Endodermal cell (in vitro differentiated cells): ENCODE measurements at places on chromosomes 2 and 18. TPM values are rescaled to one million over a fixed set of nuclear protein-coding genes. Genes with fewer than 3 reads are reported as not detected.

Gene ARL4C
- total RNA-seq = 5.9 to 21.9 TPM (median 21.7 TPM) in 3 replicates

Gene TTN
- 75.0 and 101 TPM in 2 replicates for total RNA-seq

Gene C2orf92
- total RNA-seq = 12.5 to 24.0 TPM (median 17.0 TPM) in 3 replicates

DNA sequence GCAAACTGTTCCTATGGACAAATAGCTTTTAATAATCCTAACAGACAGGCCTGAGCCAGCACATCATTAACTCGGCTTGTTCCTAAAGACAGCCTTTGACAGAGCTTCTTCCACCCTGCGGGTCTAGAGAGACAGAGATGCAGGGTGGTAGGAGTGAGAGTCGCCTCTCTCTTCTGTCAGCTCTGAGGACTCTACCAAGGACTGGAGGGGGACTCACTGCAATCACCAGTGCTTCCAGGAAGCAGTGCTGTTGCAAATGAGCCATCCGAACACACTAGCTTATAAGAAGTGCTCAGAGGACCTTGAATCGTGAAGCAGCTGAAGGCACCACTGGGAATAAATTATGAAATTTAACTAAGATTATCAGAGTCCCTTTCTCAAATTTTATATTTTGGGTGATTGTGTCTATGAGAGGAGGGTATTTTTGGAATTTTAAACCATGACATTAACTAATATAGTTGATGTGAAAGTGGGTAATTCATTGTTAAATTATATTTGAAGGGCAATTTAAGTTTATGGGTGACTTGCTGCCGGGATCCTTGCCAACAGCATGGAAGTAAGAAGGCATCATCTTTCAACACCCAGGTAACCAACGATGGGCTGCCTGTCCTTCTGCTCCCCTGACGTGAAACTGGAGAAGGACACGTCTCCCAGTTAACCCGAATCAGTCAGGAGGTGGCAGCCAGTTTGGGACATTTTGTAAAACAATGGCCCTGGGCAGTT is 43.6 kb upstream of the PXDN start:
- H3K27ac ChIP-seq = no peak overlapping the region
- no peaks in the 10 kb centered on the region for H3K4me1 ChIP-seq
- no peak for DNase-seq
- no peaks in the 10 kb centered on the region for H3K27me3 ChIP-seq

- no peaks in the 10 kb centered on the region for H3K36me3 ChIP-seq
- H3K27ac ChIP-seq = no peak overlapping the region
- no peaks in the 10 kb centered on the region for H3K4me1 ChIP-seq
- H3K27me3 ChIP-seq = no peaks in the 10 kb centered on the region
- no peak overlapping the region for H3K4me3 ChIP-seq
Observed at GRCh38 chr2:116580209-116580608, 1234.3 kb upstream of the DDX18 start.

- H3K27me3 ChIP-seq = no peaks in the 10 kb centered on the region
- no peak for DNase-seq
- no peak overlapping the region for H3K4me3 ChIP-seq
- no peak overlapping the region for H3K27ac ChIP-seq
- no peaks in the 10 kb centered on the region for H3K36me3 ChIP-seq
- no peaks in the 10 kb centered on the region for H3K4me1 ChIP-seq
Observed at GRCh38 chr18:34909637-34910364, 131.4 kb upstream of the MAPRE2 start.

- no peak for DNase-seq
- H3K4me3 ChIP-seq = no peak overlapping the region
- H3K27me3 ChIP-seq = no peaks in the 10 kb centered on the region
- H3K4me1 ChIP-seq = no peaks in the 10 kb centered on the region
Observed at GRCh38 chr18:2805970-2806943, 40.5 kb upstream of the EMILIN2 start.

- H3K4me3 ChIP-seq = no peak overlapping the region
- H3K4me1 ChIP-seq = peaks cover 3% of the 10 kb centered on the region
- H3K27ac ChIP-seq = no peak overlapping the region
- peak; percentile 60 for DNase-seq
- H3K36me3 ChIP-seq = no peaks in the 10 kb centered on the region
- H3K27me3 ChIP-seq = no peaks in the 10 kb centered on the region
Observed at GRCh38 chr2:217900010-217900779, 102.6 kb downstream of the TNS1 start.

- no peak for DNase-seq
- H3K36me3 ChIP-seq = no peaks in the 10 kb centered on the region
- H3K27ac ChIP-seq = no peak overlapping the region
- peaks cover 5% of the 10 kb centered on the region for H3K4me1 ChIP-seq
Observed at GRCh38 chr2:143333168-143333791, 204.1 kb downstream of the ARHGAP15 start.

- peaks cover 9% of the 10 kb centered on the region for H3K4me1 ChIP-seq
- H3K27me3 ChIP-seq = no peaks in the 10 kb centered on the region
- H3K27ac ChIP-seq = no peak overlapping the region
- H3K4me3 ChIP-seq = no peak overlapping the region
- peaks cover 94% of the 10 kb centered on the region for H3K36me3 ChIP-seq
- no peak for DNase-seq
Observed at GRCh38 chr2:189466656-189467055, 25.4 kb downstream of the WDR75 start.

GRCh38 chr18:29034113-29034856 is 857.4 kb upstream of the CDH2 start:
- H3K4me1 ChIP-seq = no peaks in the 10 kb centered on the region
- no peak overlapping the region for H3K27ac ChIP-seq
- no peaks in the 10 kb centered on the region for H3K36me3 ChIP-seq
- DNase-seq = no peak

- no peaks in the 10 kb centered on the region for H3K36me3 ChIP-seq
- H3K27me3 ChIP-seq = peaks cover 33% of the 10 kb centered on the region
- peak overlapping the region; percentile 30 for H3K27ac ChIP-seq
- DNase-seq = peak; percentile 91
- H3K4me3 ChIP-seq = peak overlapping the region; percentile 83
- no peaks in the 10 kb centered on the region for H3K4me1 ChIP-seq
Observed at GRCh38 chr2:171523088-171524017, 1.1 kb downstream of the CYBRD1 start.

DNA sequence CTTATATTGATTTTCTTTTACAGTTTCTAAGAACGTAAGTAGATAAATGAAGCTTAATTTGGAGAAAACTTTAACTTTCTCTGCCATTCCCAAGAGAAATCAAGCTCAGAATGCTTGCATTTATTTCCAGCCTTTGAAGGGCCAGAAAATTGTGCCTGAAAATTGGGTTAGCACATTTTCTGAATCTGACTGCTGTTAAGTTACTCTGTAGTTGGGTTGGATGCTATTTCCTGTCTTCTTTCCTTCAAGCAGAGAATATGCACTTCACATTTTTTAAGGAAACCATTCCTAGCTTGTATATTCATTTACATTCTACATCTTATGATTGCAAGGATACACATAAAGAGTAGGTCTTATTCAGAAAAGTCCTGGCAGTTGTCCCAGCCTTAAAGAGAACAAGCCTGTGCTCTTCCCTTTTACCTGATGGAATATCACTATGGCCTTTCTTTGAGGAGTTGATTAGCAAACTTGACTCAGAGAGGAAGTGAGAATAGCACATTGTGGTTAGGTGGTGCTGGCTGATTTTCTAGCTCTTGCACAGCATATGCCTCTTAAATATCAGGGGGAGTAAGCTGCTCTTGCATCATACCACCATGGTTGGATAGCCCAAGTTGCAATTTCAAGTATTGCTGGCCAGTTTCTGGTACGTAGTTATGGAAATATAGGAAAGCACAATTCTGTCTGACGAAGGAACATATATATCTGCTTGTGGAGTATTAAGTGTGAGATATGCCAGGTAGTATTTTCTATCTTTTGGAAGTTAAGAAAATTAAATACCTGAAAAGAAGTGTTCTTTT is 133.7 kb downstream of the COMMD1 start:
- H3K36me3 ChIP-seq = no peaks in the 10 kb centered on the region
- H3K27me3 ChIP-seq = no peaks in the 10 kb centered on the region
- peaks cover 2% of the 10 kb centered on the region for H3K4me1 ChIP-seq
- H3K27ac ChIP-seq = no peak overlapping the region

DNA sequence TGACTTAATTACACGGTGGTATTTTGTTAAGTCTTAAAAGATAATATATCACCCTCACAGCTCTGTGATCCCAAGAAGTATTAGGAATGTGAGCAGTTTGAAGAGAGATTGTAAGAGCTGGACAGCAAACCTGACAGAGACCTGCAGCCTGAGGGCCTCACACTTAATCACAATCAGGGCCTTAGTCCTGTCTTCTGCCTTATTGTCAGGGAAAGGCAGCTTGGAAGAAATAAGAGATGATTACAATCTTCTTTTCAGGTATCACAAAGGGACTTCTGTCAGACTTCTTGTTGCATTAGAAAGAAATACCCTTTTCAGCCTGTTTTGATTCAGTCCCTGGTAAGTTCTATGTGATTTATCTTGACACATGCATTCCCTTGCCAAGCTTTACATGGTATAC is 1433.8 kb upstream of the SLC39A10 start:
- no peaks in the 10 kb centered on the region for H3K27me3 ChIP-seq
- no peaks in the 10 kb centered on the region for H3K36me3 ChIP-seq
- H3K27ac ChIP-seq = no peak overlapping the region
- no peaks in the 10 kb centered on the region for H3K4me1 ChIP-seq
- DNase-seq = no peak

- no peak overlapping the region for H3K27ac ChIP-seq
- H3K4me3 ChIP-seq = peak overlapping the region; percentile 19
- H3K36me3 ChIP-seq = peaks cover 15% of the 10 kb centered on the region
- H3K4me1 ChIP-seq = peaks cover 14% of the 10 kb centered on the region
Observed at GRCh38 chr2:231228974-231229529, 30.6 kb downstream of the ARMC9 start.

DNA sequence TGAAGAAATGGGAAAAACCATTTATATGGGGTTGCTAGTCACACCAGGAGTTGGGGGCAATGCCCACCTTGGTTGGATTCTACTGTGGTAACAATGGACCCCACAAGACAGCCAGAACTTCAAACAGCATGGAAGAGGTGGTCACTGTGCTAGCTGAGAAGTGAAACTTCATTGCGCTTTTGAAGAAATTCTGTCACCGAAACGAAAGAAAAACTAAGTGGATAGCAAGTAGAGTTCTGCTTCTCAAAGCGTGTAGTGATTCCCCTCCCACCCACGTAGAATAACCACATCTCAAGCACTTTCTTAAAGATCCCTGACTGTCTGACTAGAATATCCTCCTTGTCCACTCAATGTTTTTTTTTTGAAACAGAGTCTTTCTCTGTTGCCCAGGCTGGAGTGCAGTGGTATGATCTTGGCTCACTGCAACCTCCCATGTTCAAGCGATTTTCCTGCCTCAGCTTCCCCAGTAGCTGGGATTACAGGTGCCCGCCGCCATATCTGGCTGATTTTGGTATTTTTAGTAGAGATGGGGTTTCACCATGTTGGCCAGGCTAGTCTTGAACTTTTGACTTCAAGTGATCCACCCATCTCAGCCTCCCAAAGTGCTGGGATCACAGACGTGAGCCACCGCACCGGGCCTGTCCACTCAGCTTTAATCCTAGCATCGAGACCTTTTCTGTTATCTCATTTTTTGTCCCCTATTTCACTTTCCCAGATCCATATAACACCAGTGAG is 30.1 kb upstream of the CCL20 start:
- no peak for DNase-seq
- H3K27ac ChIP-seq = no peak overlapping the region
- H3K36me3 ChIP-seq = no peaks in the 10 kb centered on the region
- no peaks in the 10 kb centered on the region for H3K4me1 ChIP-seq
- no peaks in the 10 kb centered on the region for H3K27me3 ChIP-seq

DNA sequence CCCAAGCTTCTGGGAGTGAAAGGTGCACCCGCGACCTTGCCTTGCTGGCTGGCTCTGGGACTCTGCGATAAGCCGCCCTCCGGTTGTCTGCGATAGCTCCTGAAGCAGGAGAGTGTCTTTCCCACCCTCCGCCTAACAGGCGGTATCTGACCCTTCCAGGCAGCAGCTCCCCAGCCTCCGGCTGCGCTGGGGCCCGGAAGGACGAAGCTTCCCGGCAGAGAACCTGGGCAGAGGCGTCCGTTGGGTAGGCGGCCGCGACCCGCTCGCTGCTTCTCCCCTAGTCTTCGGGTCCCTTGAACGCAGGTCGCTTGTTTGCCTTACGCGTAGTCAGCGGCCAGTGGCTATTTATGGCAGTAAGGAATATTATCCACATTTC is 446 bp upstream of the RHBDD1 start:
- H3K36me3 ChIP-seq = no peaks in the 10 kb centered on the region
- no peaks in the 10 kb centered on the region for H3K27me3 ChIP-seq
- no peaks in the 10 kb centered on the region for H3K4me1 ChIP-seq
- peak overlapping the region; percentile 90 for H3K4me3 ChIP-seq
- DNase-seq = peak; percentile 86
- no peak overlapping the region for H3K27ac ChIP-seq

DNA sequence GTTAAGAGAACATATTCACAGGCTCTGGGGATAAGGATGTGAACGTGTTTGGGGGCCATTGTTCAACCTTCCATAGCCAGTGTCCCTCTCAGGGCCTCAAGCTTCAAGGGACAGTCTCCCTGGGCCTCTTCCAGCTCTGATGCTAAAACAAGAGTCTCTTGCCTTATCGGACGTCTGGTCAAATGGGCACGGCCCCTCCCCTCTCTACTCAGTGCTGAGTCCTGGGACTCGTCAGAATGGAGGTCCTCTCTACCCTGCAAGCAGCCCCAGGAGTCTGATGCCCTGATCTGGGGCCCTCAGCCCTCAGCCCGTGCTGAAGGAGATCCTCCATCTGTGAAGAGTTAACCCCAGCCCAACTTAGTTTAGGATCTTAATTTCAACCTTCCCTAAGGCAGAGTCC is 198.2 kb downstream of the ZFP36L2 start:
- peaks cover 14% of the 10 kb centered on the region for H3K27me3 ChIP-seq
- no peak overlapping the region for H3K4me3 ChIP-seq
- no peak for DNase-seq
- no peak overlapping the region for H3K27ac ChIP-seq
- H3K4me1 ChIP-seq = no peaks in the 10 kb centered on the region
